ENCODE measurements at places on chromosomes 2 and 18.

DNA sequence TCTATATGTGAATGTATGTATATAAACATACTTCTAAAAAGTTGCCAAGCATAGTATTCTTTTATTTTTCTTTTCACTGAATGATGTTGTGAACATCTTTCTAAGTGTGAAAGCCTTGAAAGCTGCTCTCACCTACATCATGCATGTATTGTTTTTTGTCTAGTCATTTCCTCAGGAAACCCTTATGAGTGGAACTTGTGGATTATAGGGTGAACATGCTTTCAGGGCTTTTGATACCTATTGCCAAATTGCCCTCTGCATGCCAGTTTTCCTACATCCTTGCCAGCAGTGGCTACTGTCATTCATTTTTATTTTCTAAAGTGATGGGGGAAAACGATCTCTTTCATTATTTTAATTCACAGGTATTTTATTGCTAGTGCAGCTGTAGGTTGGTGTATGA is 78.3 kb downstream of the ADAM23 start:
- DNase-seq, result peak; percentile 1

- DNase-seq, result peak; percentile 95
These were observed 18.7 kb upstream of the CCBE1 start for GRCh38 chr18:59715966-59716369.

GRCh38 chr2:160194351-160194750 is 5.7 kb downstream of the ITGB6 start:
- DNase-seq, result no peak

- DNase-seq, result peak; percentile 63
These were observed 48.5 kb upstream of the IKZF2 start for GRCh38 chr2:213199871-213200270.

- DNase-seq, result no peak
These were observed 177.1 kb downstream of the FAM210A start for GRCh38 chr18:13548966-13549879.

GRCh38 chr2:159609811-159610549 is 6.4 kb downstream of the BAZ2B start:
- no peak for DNase-seq

DNA sequence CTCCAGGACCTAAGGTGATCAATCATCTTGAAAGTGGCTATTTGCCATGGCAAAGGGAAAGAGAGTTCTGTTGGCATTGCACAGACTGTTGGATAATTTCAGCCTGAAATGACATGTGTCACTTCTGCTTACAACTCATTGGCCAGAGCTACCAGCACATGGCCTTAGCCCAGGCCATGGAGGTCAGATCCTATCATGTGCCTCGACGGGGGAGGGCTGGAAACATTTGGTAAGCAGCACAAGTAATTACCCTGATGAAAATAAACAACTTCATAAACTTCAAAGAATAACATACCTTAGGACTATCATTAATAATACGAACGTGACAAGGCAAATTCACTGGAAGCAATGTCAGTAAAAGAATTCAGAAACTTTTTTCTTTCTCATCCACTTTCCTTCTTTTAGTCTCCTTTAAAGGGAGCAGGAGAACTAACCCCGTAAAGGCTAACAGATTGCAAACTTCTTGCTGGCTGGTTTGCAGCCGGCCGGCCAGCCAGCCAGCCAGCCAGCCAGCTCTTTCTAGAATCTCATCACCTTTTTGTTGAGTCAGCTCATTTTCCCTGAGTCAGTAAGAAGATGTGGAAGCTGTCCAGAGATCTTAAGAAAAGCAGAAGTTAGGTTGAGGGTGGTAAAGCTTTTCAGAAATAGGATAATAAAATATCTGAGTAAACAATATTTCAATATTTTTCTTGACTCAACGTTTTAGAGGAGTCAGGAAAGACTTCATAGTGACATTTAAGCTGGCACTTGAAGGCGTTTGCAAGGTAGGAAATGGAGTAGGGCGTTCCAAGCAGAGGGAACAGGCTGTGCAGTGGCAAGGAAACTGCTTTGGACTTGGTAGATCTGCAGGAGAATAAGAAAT is 31.9 kb downstream of the CNRIP1 start:
- DNase-seq, result peak; percentile 55

DNA sequence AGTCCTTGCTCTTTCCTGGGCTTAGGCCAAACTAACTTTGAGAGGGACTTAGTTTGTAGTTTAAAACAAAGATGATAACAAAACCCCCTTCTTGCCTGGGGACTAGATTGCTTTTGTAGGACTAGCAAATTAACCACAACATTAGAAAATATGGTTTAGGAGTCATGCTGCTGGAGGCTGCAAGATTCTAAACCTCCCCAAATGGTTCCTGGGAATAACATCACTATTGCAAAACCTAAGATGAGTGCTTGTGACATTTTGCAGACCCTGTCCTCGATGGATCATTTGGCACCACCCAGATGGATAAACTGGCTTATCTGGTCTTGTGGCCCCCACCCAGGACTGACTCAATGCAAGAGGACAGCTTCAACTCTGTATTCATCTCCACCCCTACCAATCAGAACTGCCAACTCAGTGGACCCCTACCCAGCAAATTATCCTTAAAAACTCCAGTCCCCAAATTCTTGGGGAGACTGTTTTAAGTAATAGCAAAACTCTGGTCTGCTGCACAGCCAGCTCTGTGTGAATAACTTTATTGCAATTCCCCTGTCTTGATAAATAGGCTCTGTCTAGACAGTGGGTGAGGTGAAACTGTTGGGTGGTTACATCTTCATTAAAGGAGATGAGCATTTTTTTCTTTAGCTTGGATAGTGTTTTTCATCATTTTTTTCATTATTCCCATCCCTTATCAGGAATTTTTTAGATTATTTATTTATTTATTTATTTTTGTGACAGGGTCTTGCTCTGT is 58.9 kb downstream of the SPTBN1 start:
- DNase-seq, result no peak

DNA sequence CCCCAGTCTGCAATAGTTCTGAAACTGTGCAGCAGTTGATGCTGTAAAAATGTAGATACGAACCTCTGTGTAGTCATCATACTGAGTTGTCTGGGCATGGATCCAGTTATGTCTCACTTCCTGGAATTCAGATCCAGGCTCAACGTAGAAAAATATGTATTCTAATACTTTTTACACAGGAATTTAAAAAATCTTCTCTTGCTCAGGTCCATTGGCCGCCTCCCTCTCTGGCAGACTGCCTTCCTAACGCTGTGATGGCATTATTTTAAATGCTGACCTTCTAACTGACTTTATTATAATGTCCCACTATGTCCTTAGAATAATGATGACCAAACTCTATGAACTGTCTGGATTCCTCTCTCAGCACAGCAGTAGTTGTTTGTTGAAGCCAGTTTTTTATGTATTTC is 119.6 kb downstream of the FEZ2 start:
- peak; percentile 94 for DNase-seq

- DNase-seq, result peak; percentile 74
These were observed 15.8 kb downstream of the C18orf63 start for GRCh38 chr18:74331404-74331803.

- DNase-seq, result peak; percentile 42
These were observed 124.2 kb downstream of the NFATC1 start for GRCh38 chr18:79519751-79520477.

- no peak for DNase-seq
These were observed 953 bp upstream of the HNRNPA3 start for GRCh38 chr2:177211576-177212105.

GRCh38 chr2:81196383-81196851 is 891.9 kb upstream of the LRRTM1 start:
- no peak for DNase-seq

- DNase-seq, result no peak
These were observed 229.4 kb downstream of the PID1 start for GRCh38 chr2:229041691-229042090.

DNA sequence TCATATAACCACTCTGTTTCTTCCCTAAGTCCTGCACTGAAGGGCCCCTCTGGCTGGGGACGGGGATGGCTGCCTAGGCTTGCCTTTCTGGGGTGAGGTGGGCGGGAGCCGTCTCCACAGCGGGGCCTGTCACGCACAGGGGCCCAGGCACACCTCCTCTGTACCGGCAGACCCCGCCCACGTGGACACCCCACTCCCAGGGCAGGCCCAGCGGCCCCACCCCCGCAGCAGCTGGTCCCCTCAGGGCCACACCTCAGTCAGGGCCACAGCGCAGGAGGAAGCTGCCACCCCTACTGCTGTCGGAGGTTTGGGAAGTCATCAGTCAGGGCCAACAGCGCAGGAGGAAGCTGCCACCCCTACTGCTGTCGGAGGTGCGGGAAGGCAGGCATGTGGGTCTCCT is 257.6 kb upstream of the RAB6C start:
- no peak for DNase-seq

DNA sequence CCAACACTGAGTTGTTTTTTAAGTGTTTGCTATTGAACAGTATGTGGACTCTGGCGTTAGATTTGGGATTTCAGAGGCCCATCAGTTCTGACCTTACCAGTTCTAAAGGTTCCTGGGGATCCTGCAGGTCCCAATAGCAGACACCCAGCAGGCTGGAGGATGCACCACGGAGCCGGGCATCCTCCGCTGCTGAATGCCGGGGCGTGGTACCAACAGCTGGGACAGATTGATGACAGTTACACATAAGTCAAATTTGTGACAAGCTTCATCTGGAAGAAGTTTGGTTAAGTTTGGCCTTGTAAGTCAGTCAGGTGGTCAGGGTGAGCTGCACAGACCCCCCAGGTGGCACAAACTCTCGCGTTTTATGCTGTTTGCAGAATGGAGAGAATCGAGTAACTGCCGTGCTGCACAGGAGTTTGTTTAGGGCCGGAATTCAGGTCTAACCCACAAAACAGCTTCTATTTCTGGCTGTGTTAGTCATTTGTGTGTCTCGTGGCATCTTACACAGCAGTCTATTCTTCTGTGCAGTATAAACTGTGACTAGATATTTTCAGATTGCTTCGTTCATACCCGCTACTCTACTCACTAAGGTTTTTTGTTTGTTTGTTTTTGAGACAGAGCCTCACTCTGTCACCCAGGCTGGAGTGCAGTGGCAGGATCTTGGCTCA is 19.2 kb downstream of the CTDP1 start:
- no peak for DNase-seq

DNA sequence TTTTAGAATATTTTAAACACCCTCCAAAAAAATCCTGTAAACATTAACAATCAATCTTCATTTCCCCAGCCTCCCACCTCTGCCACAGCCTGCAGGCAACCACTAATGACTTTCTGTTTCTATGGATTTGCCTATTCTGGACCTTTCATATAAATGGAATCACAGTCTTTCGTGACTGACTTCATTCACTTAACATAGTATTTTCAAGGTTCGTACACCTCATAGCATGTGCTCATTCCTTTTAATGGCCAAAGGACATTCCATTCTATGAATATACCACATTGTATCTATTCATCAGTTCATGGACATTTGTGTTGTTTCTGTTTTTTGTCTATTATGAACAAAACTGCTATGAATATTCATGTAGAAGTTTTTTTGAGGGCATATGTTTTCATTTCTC is 48.5 kb downstream of the NAT8 start:
- DNase-seq, result no peak

- DNase-seq, result no peak
These were observed 578.7 kb upstream of the NETO1 start for GRCh38 chr18:73446502-73446901.

DNA sequence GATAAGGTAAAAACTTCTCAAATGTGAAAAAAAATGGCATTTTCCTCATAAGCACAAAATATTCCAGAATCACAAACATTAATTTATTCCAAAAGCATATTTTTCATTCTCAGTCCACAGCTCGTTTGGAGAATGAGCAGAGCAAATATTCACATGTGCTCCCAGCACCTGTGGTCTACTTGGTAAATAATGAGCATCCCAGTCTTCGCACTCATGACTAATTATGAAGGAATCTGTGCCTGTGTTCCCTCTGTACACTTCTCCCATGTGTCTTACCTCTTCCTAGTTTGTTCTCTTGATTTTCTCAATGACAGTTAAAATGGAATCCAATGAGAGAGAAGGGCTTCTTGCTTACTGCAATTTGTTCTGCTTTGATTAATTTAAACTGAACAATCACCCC is 671.0 kb upstream of the SOX11 start:
- DNase-seq, result no peak

GRCh38 chr18:26655525-26656430 is 107.4 kb upstream of the KCTD1 start:
- DNase-seq, result peak; percentile 49

DNA sequence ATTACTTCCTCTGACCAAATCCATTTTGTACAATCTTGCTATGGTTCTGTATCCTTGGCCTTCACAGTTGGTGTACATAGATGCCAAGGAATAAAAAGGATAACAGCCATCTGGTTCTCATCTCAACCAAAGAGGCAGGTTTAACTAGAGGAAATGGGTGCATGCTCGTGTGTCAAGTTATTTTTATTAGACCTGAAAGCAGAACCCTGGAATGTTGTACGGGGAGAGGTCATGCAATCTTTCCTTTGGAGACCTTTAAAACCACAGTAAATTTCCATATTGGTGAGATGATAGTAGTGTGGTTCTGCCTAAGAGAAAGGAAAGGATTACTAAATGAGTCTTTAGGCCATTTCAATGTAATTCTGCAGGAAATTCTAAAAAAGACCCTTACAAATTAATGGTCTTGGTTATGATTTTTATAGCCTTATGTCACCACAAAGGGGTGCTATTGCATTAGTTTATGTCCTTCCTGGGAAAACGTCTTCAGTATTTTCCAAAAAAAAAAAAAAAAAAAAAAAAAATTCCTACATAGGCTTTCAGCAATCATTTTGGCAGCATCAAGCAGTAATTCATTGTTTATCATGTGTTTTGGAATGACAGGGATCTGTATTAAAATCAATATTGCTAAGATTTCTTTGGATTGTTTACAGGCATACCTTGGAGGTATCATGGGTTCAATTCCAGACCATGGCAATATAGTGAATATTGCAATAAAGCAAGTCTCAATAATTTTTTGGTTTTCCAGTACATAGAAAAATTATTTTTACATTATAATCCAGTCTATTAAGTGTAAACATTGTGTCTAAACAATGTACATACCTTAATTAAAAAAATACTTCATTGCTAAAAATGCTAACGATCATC is 270.8 kb downstream of the NYAP2 start:
- peak; percentile 78 for DNase-seq

- DNase-seq, result no peak
These were observed 2.4 kb downstream of the CYP26B1 start for GRCh38 chr2:72145289-72145657.

GRCh38 chr2:27914041-27914804 is 23.7 kb downstream of the BABAM2 start:
- no peak for DNase-seq

- peak; percentile 36 for DNase-seq
These were observed 15.1 kb downstream of the PLCD4 start for GRCh38 chr2:218622606-218623365.
